ENCODE measurements at places on chromosomes 1 and 21. TPM values are rescaled to one million over a fixed set of nuclear protein-coding genes. Genes with fewer than 3 reads are reported as not detected.

The PRR9 gene
- polyA plus RNA-seq: 1.0 TPM

The SNAPIN gene
- 52.2 TPM for polyA plus RNA-seq

The MATN1 gene
- polyA plus RNA-seq: not detected

The SPRR4 gene
- polyA plus RNA-seq: not detected

The NCF2 gene
- 22.5 TPM for polyA plus RNA-seq

The KAZN gene
- 2.6 TPM for polyA plus RNA-seq

The ARTN gene
- polyA plus RNA-seq: 0.90 TPM

The KRTAP7-1 gene
- polyA plus RNA-seq: not detected

The EXO1 gene
- polyA plus RNA-seq: 0.10 TPM

The TFAP2E gene
- 0.34 TPM for polyA plus RNA-seq

The BLZF1 gene
- 15.1 TPM for polyA plus RNA-seq

The RNU1-4 gene
- polyA plus RNA-seq: not detected

The TEDDM1 gene
- not detected for polyA plus RNA-seq

The CATSPER4 gene
- polyA plus RNA-seq: not detected

The RGS16 gene
- polyA plus RNA-seq: 4.9 TPM

The SLC25A34 gene
- polyA plus RNA-seq: 2.3 TPM

The LCE1B gene
- not detected for polyA plus RNA-seq

The KMO gene
- 0.05 TPM for polyA plus RNA-seq

The SUCO gene
- 11.0 TPM for polyA plus RNA-seq

The SIKE1 gene
- polyA plus RNA-seq: 19.1 TPM

The S100A11 gene
- polyA plus RNA-seq: 254 TPM

The TCEA3 gene
- polyA plus RNA-seq: 77.7 TPM

The C1orf56 gene
- polyA plus RNA-seq: 5.0 TPM

The SRGAP2C gene
- 2.8 TPM for polyA plus RNA-seq

The AKR7A3 gene
- 296 TPM for polyA plus RNA-seq

The CELA3A gene
- polyA plus RNA-seq: 5.3 TPM

The LRRC39 gene
- 1.1 TPM for polyA plus RNA-seq

The SYTL1 gene
- 104 TPM for polyA plus RNA-seq

The OXCT2 gene
- polyA plus RNA-seq: 0.19 TPM

The NEGR1 gene
- polyA plus RNA-seq: 1.6 TPM

The MASP2 gene
- not detected for polyA plus RNA-seq

The OR2M3 gene
- not detected for polyA plus RNA-seq

The SPRR2D gene
- polyA plus RNA-seq: not detected

The C1QA gene
- polyA plus RNA-seq: 173 TPM

The DMBX1 gene
- polyA plus RNA-seq: not detected

The ZBTB37 gene
- 0.58 TPM for polyA plus RNA-seq

The TMEM52 gene
- polyA plus RNA-seq: 182 TPM

The ADCY10 gene
- polyA plus RNA-seq: 0.18 TPM

The OR2L3 gene
- not detected for polyA plus RNA-seq

The KLHL20 gene
- polyA plus RNA-seq: 6.2 TPM

Measured in adipose tissue (tissue), 3 donors.